Left ventricle myocardium inferior (tissue), 1 donor: ENCODE measurements at places on chromosomes 12 and 14. TPM values are rescaled to one million over a fixed set of nuclear protein-coding genes. Genes with fewer than 3 reads are reported as not detected.
A peak's percentile ranks its signal among the peaks of the same experiment; 100 is the strongest.

DNA sequence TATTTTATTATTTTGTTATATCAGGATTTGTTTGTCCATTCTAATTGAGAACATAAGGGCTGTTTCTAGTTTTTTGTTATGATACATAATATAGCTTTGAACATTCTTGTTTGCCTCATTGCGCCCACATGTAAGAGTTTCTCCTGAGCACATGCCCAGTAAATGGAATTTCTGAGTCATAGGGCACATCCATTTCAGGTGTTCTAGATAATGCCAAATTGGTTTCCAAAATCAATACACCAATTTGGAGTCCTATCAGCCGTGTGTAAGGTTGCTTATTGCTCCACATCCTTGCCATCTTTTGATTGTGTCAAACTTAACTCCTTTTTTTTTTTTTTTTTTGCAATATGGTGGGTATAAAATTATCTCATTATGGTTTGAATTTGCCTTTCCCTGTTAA, 97.9 kb upstream of the RESF1 start:
- H3K27me3 ChIP-seq = no peaks in the 10 kb centered on the region
- H3K4me3 ChIP-seq = no peak overlapping the region

DNA sequence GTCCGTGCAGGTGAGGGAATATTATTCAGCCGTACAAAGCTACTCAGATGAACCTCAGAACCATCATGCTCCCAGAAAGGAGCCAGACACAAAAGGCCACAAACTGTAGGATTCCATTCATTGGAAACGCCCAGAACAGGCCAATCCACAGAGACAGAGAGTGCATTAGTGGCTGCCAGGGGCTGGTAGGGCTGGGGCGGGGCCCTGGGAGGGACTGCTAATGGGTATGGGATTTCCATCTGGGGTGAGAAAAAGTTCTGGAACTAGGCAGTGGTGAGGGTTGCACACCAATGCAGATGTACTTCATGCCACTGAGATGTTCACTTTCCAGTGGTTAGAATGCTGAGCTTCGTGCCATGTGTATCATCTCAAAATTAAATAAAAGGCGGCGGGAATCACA, 101.1 kb downstream of the RFLNA start:
- H3K27ac ChIP-seq = peak overlapping the region; percentile 98
- DNase-seq = no peak
- peaks cover 45% of the 10 kb centered on the region for H3K36me3 ChIP-seq
- peaks cover 96% of the 10 kb centered on the region for H3K4me1 ChIP-seq

- DNase-seq = no peak
- no peak overlapping the region for H3K27ac ChIP-seq
- no peaks in the 10 kb centered on the region for H3K4me1 ChIP-seq
- no peaks in the 10 kb centered on the region for H3K36me3 ChIP-seq
Observed at GRCh38 chr12:64893961-64894360, 69.5 kb downstream of the TBC1D30 start.

DNA sequence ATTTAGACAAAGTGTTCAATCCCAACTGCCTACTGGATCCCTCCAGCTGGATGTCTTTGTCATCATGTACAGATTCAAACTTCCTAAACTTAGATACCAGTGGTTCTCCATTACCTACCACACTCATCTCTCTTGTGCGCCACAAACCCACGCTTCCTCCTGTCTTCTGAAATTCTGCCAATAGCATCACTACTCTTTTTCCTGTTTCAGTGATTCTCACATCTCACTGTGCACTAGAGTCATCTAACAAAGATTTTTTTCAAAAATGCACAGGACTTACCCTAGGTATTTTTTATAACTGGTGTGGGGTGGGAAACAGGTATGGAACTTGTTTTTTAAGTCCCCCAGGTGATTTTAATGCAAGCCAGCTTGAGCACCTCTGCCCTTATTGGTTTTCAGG, 5.9 kb downstream of the PSMB5 start:
- H3K36me3 ChIP-seq = peaks cover 77% of the 10 kb centered on the region
- H3K27ac ChIP-seq = no peak overlapping the region
- peaks cover 46% of the 10 kb centered on the region for H3K4me1 ChIP-seq
- H3K27me3 ChIP-seq = no peaks in the 10 kb centered on the region

DNA sequence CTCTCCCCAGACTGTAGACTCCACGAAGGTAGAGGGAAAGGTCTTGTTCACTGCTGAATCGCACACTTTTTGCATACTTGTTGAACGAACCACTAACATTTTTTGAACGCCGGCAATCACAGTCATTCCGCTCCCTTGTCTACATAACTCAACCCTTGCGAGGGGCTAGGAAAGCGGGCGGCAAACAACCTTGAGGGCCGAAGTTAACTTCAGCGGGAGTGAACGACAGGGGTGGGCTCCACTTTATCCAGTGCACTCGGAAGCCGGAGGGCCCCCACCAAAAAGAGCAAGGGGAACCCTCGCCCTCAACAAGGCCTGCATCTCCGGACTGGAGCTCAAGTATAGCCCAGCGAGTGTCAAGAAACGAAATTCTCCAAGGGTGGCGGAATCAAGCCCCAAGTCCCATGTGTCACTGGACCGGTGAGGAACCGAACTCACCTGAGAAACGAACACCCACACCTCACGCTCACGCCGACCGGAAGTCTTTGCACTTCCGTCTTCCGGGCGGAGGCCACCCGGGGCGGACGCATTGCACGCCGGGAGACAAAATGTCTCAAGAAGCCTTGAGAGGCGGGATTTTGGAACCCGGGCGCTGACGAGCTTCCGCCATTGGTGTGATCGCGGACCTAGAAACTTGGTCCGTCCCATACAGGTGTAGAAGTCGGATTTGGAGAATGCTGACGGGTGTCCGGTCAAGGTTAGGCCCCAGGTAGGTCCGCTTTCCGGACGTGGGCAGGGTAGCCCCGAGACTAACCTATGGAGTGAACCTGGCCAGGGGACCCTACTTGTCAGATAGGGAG, at the start of gene LLPH:
Gene LLPH, minus strand, starts transcription at position 484 of the 800 bp plus-strand sequence. CDS start 1,644 bp downstream, outside the sequence.
- H3K4me3 ChIP-seq = peak within 1 kb of the TSS; percentile 99
- H3K4me1 ChIP-seq = peaks cover 54% of the 10 kb centered on the region
- DNase-seq = peak; percentile 89
- no peaks in the 10 kb centered on the region for H3K27me3 ChIP-seq
- peaks cover 32% of the 10 kb centered on the region for H3K36me3 ChIP-seq
- H3K27ac ChIP-seq = peak within 1 kb of the TSS; percentile 79

DNA sequence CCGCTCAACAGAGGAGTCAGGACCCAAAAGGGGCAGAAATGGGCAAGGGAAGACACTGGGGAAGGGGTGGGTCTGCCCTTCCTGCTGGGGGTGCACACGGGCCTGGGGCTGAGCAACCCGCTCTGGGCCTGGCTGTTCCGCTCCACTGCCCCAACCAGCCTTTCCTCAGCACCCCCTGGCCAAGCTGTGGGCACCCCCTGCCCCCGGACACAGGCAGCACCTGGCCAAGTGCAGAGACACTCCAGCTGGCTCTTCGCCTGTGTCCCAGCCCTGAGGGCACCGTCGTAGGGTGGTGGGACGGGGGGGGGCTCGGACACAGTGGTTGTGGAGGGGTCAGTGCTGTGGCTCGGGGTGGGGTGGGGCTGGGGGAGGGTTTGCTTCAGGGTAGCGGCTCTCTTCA, 10.3 kb downstream of the PACS2 start:
- DNase-seq = no peak
- H3K36me3 ChIP-seq = no peaks in the 10 kb centered on the region
- no peaks in the 10 kb centered on the region for H3K27me3 ChIP-seq
- peaks cover 74% of the 10 kb centered on the region for H3K4me1 ChIP-seq
- H3K4me3 ChIP-seq = peak overlapping the region; percentile 46
- H3K27ac ChIP-seq = peak overlapping the region; percentile 87

DNA sequence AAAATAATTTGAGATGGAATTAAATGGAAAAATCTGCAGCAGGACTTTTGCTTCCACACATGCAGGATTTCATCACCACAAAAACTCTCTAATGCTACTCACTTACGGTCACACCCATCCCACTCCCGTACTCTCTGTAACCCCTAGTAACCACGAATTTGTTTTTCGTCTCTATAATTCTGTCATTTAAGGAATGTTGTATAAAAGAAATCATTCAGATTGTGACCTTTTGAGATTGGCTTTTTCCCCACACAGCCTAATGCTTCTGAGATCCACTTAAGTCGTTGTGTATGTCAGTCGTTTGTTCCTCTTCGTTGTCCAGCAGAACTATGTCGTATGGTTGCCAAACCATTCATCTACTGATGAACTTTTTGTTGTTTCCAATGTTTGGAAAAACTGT, 19.8 kb upstream of the PZP start:
- H3K27ac ChIP-seq = no peak overlapping the region
- no peaks in the 10 kb centered on the region for H3K4me1 ChIP-seq
- no peak for DNase-seq
- no peaks in the 10 kb centered on the region for H3K36me3 ChIP-seq
- no peak overlapping the region for H3K4me3 ChIP-seq

- no peak for DNase-seq
- peaks cover 11% of the 10 kb centered on the region for H3K4me1 ChIP-seq
- no peaks in the 10 kb centered on the region for H3K36me3 ChIP-seq
- no peak overlapping the region for H3K27ac ChIP-seq
- H3K4me3 ChIP-seq = no peak overlapping the region
Observed at GRCh38 chr12:108191938-108192337, 62.9 kb downstream of the WSCD2 start.

DNA sequence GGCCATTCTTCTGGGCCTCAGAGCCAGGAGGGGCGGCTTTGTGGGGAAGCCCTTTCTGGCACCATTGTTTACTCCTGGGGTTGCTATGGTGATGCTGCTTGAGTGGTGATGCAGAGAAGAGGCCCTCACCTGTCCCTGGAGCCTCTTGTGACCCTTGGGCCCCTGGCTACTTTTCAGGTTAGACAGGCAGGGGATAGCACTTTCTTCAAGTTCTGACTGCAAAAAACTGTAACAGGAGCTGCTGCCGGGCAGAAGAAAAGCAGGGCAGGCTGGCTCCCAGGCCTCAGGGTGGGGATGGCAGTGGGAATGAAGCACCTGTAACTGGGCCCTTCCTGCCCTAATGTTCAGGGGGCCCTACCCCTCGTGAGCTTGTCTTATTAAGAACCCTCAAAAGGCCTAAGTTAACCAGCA, at the start of gene TEX52:
Gene TEX52, minus strand, starts transcription at position 19 of the 411 bp plus-strand sequence. Its CDS starts 13 bp downstream, at position 6.
- no peaks in the 10 kb centered on the region for H3K36me3 ChIP-seq
- H3K4me3 ChIP-seq = no peak within 1 kb of the TSS
- no peaks in the 10 kb centered on the region for H3K27me3 ChIP-seq
- no peak for DNase-seq
- H3K4me1 ChIP-seq = peaks cover 4% of the 10 kb centered on the region

LIN7A gene
- total RNA-seq = 11.9 TPM

TAS2R13 gene
- total RNA-seq = 0.41 TPM

CSRP2 gene
- total RNA-seq = 22.8 TPM

PPTC7 gene
- total RNA-seq = 103 TPM

LMNTD1 gene
- total RNA-seq = not detected
